Activated CD4-positive, alpha-beta T cell treated with anti-CD3 and anti-CD28 coated beads, Interleukin-2, Interleukin-4, amounts not matched to agents 100 ng/mL and 50 ng/mL, durations not matched to agents 16 hours and 8 hours (primary cell): ENCODE measurements at places on chromosomes 2 and 18.

GRCh38 chr2:3314626-3315025 lies 63.0 kb downstream of the EIPR1 start:
- no peak for DNase-seq

DNA sequence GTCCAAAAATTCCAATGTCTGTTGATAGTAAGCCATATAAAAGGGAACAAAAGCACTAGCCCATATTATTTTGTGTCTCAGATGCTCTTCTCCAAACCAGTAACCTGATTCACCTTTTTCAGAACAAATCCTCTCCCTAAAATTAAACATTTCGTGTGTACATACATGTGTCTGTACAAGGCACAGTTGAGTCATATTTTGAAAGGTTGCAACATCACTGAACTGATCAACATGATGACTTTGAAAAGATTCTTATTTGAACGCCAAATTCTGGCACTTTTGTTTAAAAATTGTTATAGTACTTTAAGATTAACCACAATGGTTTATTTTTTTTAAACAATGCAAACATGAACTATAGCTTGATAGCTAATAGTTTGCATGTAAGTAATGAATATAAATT lies 102.5 kb downstream of the RIT2 start:
- no peak for DNase-seq

DNA sequence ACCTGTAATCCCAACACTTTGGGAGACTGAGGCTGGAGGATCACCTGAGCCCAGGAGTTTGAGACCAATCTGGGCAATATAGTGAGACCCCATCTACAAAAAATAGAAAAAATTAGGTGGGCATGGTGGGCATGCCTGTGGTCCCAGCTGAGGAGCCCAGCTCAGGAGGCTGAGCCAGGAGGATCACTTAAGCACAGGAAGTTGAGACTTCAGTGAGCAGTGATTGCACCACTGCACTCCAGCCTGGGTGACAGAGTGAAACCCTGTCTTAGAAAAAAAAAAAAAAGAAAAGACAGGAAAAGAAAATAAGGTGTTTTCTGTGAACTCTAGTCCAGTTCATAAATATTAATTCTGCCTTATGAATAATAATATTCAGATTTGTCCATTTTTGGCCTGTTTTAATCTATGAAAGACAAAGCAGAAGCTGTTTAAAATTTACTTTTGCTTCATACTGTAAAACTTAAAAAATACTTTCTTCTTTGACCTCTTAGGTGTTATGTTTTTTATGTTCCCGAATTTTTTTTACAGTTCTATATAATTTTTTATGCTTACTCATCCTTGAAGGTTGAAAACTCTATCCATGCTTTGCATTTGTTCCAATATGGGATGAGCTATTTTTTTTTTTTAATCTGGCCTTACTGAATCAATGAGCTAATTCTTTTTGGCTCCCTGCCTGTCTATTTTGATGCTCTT lies 8.4 kb upstream of the ANXA4 start:
- DNase-seq: no peak

GRCh38 chr2:62881162-62881795 lies 169.4 kb upstream of the OTX1 start:
- no peak for DNase-seq

- DNase-seq: peak; percentile 95
These were observed at the start of gene SPC25 for GRCh38 chr2:168890006-168890782. SPC25 (minus strand) TSS chr2:168890430; CDS start chr2:168889519, 911 bp downstream.

DNA sequence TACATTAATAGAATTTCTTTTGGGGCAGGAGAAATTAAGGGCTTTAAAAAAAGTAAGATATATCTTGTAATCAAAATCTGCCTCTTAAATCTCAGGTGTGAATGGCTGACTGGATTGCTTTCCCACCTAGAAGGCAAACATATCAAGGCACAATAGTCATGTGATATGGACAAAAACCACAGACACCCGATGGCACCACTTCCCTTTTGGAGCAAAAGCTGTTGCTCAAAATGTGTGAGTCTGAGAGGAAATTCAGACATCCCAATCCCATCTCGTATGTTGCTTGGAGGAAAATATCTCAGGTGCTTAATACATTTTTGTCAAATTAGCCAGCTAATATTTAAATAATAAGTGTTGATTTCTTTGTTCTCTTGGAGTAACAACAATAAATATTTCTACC lies 120.7 kb downstream of the KCNF1 start:
- no peak for DNase-seq

GRCh38 chr2:171318463-171318934 lies 115.3 kb downstream of the METTL8 start:
- peak; percentile 47 for DNase-seq

DNA sequence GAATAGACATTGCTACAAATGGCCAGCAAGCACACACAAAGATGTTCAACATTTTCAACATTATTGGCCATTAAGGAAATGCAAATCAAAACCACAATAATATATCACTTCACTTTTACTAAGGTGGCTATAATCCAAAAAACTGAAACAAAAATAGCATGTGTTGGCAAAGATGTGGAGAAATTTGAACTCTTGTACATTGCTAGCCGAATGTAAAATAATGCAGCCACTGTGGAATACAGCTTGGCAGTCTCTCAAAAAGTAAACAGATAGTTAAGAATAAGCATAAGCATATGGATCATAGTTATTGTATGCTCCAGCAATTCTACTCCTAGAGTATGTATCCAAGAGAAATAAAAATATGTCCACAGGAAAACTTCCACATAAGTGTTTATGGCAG lies 192.5 kb downstream of the EN1 start:
- DNase-seq: no peak

GRCh38 chr2:144514616-144515091 lies 5.3 kb downstream of the ZEB2 start:
- no peak for DNase-seq

DNA sequence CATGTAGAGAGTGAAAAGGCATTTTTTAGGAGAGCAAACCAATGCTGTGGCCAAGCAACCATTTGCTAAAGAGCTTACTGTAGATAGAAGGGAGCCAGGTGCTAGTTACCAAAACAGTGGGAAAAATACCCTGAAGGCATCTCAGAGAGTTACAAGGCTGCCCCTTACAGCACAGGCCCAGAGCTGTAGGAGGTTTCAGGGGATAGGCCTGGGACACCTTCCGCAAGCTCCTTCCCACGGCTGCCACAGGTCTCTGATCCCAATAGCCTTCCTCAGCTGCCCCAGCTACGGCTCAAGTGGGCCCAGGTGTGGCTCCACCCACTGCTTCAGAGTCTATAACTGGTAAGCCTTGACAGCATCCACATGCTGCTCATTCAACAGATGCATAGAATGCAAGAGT lies 18.2 kb upstream of the PPM1B start:
- no peak for DNase-seq

- no peak for DNase-seq
These were observed 166.3 kb upstream of the HDAC4 start for GRCh38 chr2:239566995-239567568.

- no peak for DNase-seq
These were observed 140.2 kb upstream of the COPS8 start for GRCh38 chr2:236945431-236946016.

DNA sequence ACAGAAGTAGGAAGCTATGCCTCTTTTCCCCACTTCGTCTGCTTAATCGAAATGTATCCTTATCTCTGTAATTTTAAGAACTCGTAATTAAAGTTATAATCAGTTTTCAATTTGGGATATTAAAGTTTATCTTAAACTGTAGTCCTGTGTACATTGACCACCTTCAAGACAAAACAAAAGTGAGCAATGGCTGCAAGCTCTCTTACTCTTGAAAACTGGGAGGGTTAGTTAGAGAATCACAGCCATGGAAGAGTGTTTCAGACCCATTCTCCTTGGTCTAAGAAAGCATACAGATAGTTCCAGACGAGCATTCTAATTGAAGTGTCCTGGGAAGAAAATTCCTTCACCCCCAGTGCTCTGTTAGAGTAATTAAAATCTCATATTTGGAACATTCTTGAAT lies 2.0 kb downstream of the KCMF1 start:
- DNase-seq: no peak

DNA sequence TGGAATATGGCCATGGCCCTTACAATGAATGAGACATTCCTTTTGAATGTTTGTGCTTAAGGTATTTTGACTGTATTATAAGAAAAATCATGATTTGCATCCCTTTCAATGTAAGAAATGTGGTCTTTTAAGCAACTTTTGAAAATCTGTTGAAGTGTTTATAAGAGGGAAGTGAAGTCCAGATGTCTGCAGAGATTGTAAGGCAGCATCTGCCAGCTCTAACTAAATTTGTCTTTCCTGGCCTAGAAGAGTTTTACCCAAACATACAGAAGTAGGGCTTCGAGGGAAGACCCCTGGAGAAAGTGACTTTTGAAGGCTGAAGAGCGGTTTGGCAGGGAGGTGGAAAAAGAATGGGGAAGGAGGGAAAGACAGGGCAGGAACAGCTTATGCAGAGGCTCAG lies 12.2 kb downstream of the EML6 start:
- no peak for DNase-seq

- no peak for DNase-seq
These were observed 156.8 kb downstream of the CTIF start for GRCh38 chr18:48695671-48696070.

- DNase-seq: no peak
These were observed 436 bp upstream of the SMYD1 start for GRCh38 chr2:88067189-88067588.

GRCh38 chr18:24773101-24773500 lies 312.7 kb downstream of the HRH4 start:
- DNase-seq: no peak

DNA sequence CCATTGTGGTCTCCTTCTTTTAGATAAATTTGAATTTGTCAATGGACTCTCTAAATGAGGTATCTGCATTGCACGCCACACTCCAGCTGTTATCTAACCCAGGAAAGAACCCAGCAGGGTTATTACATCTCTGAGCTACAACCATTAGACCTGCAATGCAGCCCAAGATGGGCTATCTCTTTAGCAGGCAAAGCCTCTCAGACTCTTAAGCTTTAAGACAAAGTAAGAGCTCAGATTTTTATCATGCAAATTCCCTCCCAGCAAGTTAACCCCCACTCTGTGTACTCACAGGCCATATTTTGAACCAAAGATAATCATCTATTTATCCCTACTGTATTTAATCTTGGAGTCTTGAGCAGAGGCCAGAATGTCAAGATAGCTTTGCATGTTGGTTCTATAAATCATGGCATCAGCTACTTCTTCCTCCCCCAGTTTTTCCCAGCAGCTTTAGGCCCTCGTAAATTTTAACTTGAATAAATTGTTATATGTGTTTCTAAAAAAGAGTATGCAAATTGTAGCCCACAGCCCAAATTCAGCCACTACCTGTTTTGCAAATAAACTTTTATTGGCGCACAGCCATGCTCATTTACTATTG lies 273.7 kb upstream of the PKDCC start:
- DNase-seq: no peak

GRCh38 chr2:209809256-209809655 lies 37.6 kb downstream of the UNC80 start:
- no peak for DNase-seq

DNA sequence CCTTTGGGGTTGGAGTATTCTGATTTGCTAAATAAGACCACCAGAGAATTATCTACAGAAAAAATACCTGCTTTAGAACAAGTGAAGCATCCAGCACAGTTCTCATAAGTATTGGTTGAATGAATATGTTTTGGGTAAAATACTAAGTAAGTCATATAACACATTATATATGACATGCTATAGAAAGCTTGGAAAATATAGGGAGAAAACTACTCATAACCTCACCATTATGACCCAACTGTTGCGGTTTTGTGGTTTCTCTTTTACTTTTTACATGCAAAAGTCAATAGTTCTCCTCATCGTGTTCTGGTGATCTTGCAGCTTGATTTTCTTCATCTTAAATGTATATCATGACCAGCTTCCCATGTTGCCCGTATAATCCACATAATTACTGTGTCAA lies 66.2 kb downstream of the DIPK1C start:
- peak; percentile 20 for DNase-seq

DNA sequence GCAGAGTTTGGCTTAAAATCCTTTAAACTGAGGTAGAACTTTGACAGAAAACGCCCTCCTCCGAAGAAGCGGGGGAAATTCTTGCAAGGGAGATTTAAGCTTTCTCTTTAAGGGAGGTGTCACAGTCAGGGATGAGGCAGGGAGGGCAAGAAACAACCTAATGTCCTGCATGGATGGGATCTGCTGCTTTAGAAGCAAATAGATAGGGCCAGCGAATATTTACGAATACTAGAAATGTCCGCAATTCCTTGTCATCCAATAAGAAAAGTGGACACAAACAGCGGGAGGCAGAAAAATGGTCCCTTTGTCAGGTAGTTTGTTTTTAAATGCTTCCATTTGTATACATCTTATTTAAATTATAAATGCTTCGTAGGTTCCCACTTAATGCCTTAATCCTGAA lies 12.0 kb downstream of the MEIS1 start:
- DNase-seq: no peak

- DNase-seq: no peak
These were observed 11.0 kb downstream of the MAP3K20 start for GRCh38 chr2:173086518-173087213.

- DNase-seq: no peak
These were observed 105.1 kb upstream of the NOL4 start for GRCh38 chr18:34329840-34330239.

- no peak for DNase-seq
These were observed 5.7 kb upstream of the CAB39 start for GRCh38 chr2:230706966-230707365.

GRCh38 chr18:9835113-9835755 lies 50.5 kb upstream of the TXNDC2 start:
- no peak for DNase-seq

- no peak for DNase-seq
These were observed 82.6 kb downstream of the ASB1 start for GRCh38 chr2:238509151-238509835.

GRCh38 chr2:86274265-86274917 lies 63.0 kb downstream of the REEP1 start:
- DNase-seq: peak; percentile 58

GRCh38 chr2:114727012-114727411 lies 284.6 kb downstream of the DPP10 start:
- no peak for DNase-seq

- DNase-seq: no peak
These were observed 644.2 kb upstream of the SETBP1 start for GRCh38 chr18:44036501-44036900.

GRCh38 chr2:126302043-126302442 lies 353.9 kb upstream of the GYPC start:
- DNase-seq: no peak
